Hepatocyte (in vitro differentiated cells): ENCODE measurements at places on chromosomes 13 and 19.
A peak's percentile ranks its signal among the peaks of the same experiment; 100 is the strongest.

GRCh38 chr19:1910177-1910576 lies 5.0 kb downstream of the ADAT3 start:
- peak overlapping the region; percentile 51 for H3K27ac ChIP-seq
- H3K4me1 ChIP-seq: peaks cover 15% of the 10 kb centered on the region
- no peak overlapping the region for H3K4me3 ChIP-seq
- no peaks in the 10 kb centered on the region for H3K36me3 ChIP-seq

GRCh38 chr19:46616631-46617322 lies 8.1 kb downstream of the PTGIR start:
- peak overlapping the region; percentile 31 for H3K27ac ChIP-seq
- H3K4me3 ChIP-seq: no peak overlapping the region
- no peaks in the 10 kb centered on the region for H3K27me3 ChIP-seq
- no peaks in the 10 kb centered on the region for H3K36me3 ChIP-seq
- peaks cover 13% of the 10 kb centered on the region for H3K4me1 ChIP-seq

GRCh38 chr13:43085545-43085944 lies 62.2 kb downstream of the DNAJC15 start:
- peak; percentile 32 for DNase-seq
- no peak overlapping the region for H3K4me3 ChIP-seq
- H3K27ac ChIP-seq: no peak overlapping the region
- H3K4me1 ChIP-seq: peaks cover 4% of the 10 kb centered on the region
- no peaks in the 10 kb centered on the region for H3K36me3 ChIP-seq

GRCh38 chr19:43711751-43712355 lies 4.0 kb upstream of the IRGC start:
- no peaks in the 10 kb centered on the region for H3K4me1 ChIP-seq
- H3K27ac ChIP-seq: no peak overlapping the region
- H3K36me3 ChIP-seq: no peaks in the 10 kb centered on the region
- no peaks in the 10 kb centered on the region for H3K27me3 ChIP-seq

- no peaks in the 10 kb centered on the region for H3K36me3 ChIP-seq
- DNase-seq: no peak
- H3K27me3 ChIP-seq: no peaks in the 10 kb centered on the region
- H3K4me3 ChIP-seq: no peak overlapping the region
These were observed 21.3 kb upstream of the VSTM2B start for GRCh38 chr19:29504454-29504853.

GRCh38 chr13:100552755-100553154 lies 35.8 kb downstream of the GGACT start:
- no peaks in the 10 kb centered on the region for H3K36me3 ChIP-seq
- no peak overlapping the region for H3K4me3 ChIP-seq
- no peak overlapping the region for H3K27ac ChIP-seq
- peaks cover 2% of the 10 kb centered on the region for H3K4me1 ChIP-seq
- H3K27me3 ChIP-seq: no peaks in the 10 kb centered on the region
- DNase-seq: no peak

GRCh38 chr13:74569251-74569650 lies 435.0 kb upstream of the KLF12 start:
- no peak overlapping the region for H3K27ac ChIP-seq
- no peak for DNase-seq
- no peaks in the 10 kb centered on the region for H3K4me1 ChIP-seq
- no peaks in the 10 kb centered on the region for H3K27me3 ChIP-seq

GRCh38 chr13:112873851-112874750 lies 94.9 kb upstream of the MCF2L start:
- H3K27me3 ChIP-seq: no peaks in the 10 kb centered on the region
- DNase-seq: peak; percentile 87
- no peak overlapping the region for H3K4me3 ChIP-seq
- H3K27ac ChIP-seq: no peak overlapping the region
- no peaks in the 10 kb centered on the region for H3K4me1 ChIP-seq

- no peak overlapping the region for H3K27ac ChIP-seq
- H3K4me3 ChIP-seq: no peak overlapping the region
- no peak for DNase-seq
- H3K27me3 ChIP-seq: no peaks in the 10 kb centered on the region
- no peaks in the 10 kb centered on the region for H3K36me3 ChIP-seq
These were observed 47.9 kb upstream of the ZNRF4 start for GRCh38 chr19:5407356-5407755.

- DNase-seq: no peak
- H3K27ac ChIP-seq: no peak overlapping the region
- H3K4me3 ChIP-seq: no peak overlapping the region
- peaks cover 12% of the 10 kb centered on the region for H3K4me1 ChIP-seq
- H3K27me3 ChIP-seq: no peaks in the 10 kb centered on the region
These were observed 83.0 kb downstream of the TSHZ3 start for GRCh38 chr19:31266196-31266595.

GRCh38 chr19:44807162-44807561 lies 1.7 kb upstream of the BCAM start:
- DNase-seq: peak; percentile 82
- no peak overlapping the region for H3K4me3 ChIP-seq
- H3K27me3 ChIP-seq: no peaks in the 10 kb centered on the region
- peaks cover 32% of the 10 kb centered on the region for H3K4me1 ChIP-seq

DNA sequence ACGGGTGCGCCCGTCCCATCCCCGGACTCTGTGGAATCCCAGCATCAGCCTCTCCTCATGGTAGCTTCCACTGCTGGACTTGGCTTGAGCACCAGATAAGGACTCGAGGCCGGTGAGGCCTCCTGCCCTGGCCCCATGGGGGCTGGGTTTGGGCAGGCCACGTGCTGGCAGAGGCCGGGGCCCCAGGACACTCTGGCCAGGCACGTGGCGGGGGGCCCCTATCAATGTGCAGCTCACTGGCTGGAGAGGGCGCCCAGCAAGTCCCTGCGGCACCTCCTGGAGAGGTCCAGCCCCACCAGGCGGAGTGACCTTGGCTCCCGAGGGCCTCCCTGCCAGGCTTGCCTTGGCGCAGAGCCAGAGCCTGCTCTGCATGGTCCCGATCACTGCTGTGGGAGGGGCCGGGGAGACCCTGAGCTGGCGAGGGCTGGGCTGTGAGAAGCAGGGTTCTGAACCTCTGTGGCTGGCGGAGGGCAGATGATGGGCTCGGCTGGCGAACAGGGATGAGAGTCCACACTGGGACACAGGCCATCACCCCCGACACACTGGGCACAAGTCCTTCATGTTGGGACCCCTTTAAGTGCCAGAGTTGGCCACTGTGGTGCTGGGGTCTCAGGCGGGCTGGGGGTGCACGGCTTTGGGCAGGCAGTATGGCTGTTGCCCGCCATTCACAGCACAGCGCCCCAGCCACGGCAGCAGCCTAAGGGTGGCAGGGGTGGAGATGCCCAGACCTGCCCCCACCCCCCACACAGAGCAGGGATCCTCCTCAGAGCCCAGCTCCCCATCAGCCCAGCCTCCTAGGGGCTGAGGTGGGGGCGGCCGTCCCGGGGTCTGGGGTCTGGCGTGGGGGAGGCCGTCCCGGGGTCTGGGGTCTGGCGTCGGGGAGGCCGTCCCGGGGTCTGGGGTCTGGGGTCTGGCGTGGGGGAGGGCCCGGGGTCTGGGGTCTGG lies 19.1 kb downstream of the CEBPG start:
- H3K4me1 ChIP-seq: peaks cover 59% of the 10 kb centered on the region
- peak; percentile 72 for DNase-seq
- no peak overlapping the region for H3K4me3 ChIP-seq
- H3K27me3 ChIP-seq: no peaks in the 10 kb centered on the region
- no peaks in the 10 kb centered on the region for H3K36me3 ChIP-seq
- peak overlapping the region; percentile 90 for H3K27ac ChIP-seq

GRCh38 chr19:28301463-28301862 lies 911.5 kb downstream of the UQCRFS1 start:
- H3K27me3 ChIP-seq: no peaks in the 10 kb centered on the region
- H3K27ac ChIP-seq: no peak overlapping the region
- H3K36me3 ChIP-seq: no peaks in the 10 kb centered on the region
- H3K4me3 ChIP-seq: no peak overlapping the region
- no peak for DNase-seq

GRCh38 chr13:75485286-75486062 lies 3.5 kb upstream of the TBC1D4 start:
- no peak for DNase-seq
- no peak overlapping the region for H3K4me3 ChIP-seq
- H3K27ac ChIP-seq: no peak overlapping the region
- H3K27me3 ChIP-seq: no peaks in the 10 kb centered on the region
- H3K4me1 ChIP-seq: no peaks in the 10 kb centered on the region
- no peaks in the 10 kb centered on the region for H3K36me3 ChIP-seq

- H3K4me1 ChIP-seq: no peaks in the 10 kb centered on the region
- no peak for DNase-seq
- H3K4me3 ChIP-seq: no peak overlapping the region
- no peaks in the 10 kb centered on the region for H3K27me3 ChIP-seq
These were observed 63.7 kb upstream of the NBEA start for GRCh38 chr13:34878329-34878728.

- peak overlapping the region; percentile 99 for H3K27ac ChIP-seq
- H3K27me3 ChIP-seq: no peaks in the 10 kb centered on the region
- peaks cover 32% of the 10 kb centered on the region for H3K4me1 ChIP-seq
- peaks cover 8% of the 10 kb centered on the region for H3K36me3 ChIP-seq
These were observed 6.8 kb upstream of the ECH1 start for GRCh38 chr19:38838208-38838985.

GRCh38 chr19:6694147-6694815 lies 24.3 kb upstream of the TNFSF14 start:
- no peak for DNase-seq
- H3K27ac ChIP-seq: no peak overlapping the region
- H3K36me3 ChIP-seq: no peaks in the 10 kb centered on the region

- H3K4me3 ChIP-seq: no peak overlapping the region
- no peaks in the 10 kb centered on the region for H3K4me1 ChIP-seq
- no peaks in the 10 kb centered on the region for H3K36me3 ChIP-seq
- H3K27ac ChIP-seq: no peak overlapping the region
- no peaks in the 10 kb centered on the region for H3K27me3 ChIP-seq
These were observed 645.9 kb downstream of the GPC5 start for GRCh38 chr13:92044351-92044750.

DNA sequence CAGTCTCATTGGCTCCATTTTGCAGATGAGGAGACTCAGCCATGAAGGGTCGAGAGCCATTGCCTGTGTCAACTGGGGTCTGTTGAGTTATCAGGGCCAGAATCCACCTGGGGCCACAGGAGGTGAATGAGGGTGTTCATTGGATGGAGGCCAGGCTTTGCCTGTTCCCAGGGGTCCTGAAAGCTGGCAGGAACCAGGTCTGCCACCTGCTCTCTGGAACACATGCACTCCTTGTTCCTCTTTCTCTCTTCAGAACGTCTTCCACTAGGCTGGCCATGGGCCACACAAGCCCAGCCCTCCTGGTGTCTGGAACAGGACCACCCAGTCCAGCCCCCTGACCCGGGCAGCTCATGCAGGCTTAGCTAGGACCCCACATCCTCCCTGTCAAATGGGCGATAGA lies 21.1 kb downstream of the PPP1R37 start:
- no peaks in the 10 kb centered on the region for H3K27me3 ChIP-seq
- no peak overlapping the region for H3K4me3 ChIP-seq
- peak overlapping the region; percentile 94 for H3K27ac ChIP-seq
- H3K4me1 ChIP-seq: peaks cover 30% of the 10 kb centered on the region
- no peak for DNase-seq

GRCh38 chr19:8663920-8664670 lies 33.7 kb downstream of the NFILZ start:
- no peak overlapping the region for H3K27ac ChIP-seq
- no peak overlapping the region for H3K4me3 ChIP-seq
- H3K27me3 ChIP-seq: no peaks in the 10 kb centered on the region
- no peaks in the 10 kb centered on the region for H3K4me1 ChIP-seq
- DNase-seq: no peak

GRCh38 chr13:37141011-37141410 lies 35.5 kb upstream of the CSNK1A1L start:
- no peak overlapping the region for H3K4me3 ChIP-seq
- no peaks in the 10 kb centered on the region for H3K27me3 ChIP-seq
- no peaks in the 10 kb centered on the region for H3K36me3 ChIP-seq
- DNase-seq: no peak

DNA sequence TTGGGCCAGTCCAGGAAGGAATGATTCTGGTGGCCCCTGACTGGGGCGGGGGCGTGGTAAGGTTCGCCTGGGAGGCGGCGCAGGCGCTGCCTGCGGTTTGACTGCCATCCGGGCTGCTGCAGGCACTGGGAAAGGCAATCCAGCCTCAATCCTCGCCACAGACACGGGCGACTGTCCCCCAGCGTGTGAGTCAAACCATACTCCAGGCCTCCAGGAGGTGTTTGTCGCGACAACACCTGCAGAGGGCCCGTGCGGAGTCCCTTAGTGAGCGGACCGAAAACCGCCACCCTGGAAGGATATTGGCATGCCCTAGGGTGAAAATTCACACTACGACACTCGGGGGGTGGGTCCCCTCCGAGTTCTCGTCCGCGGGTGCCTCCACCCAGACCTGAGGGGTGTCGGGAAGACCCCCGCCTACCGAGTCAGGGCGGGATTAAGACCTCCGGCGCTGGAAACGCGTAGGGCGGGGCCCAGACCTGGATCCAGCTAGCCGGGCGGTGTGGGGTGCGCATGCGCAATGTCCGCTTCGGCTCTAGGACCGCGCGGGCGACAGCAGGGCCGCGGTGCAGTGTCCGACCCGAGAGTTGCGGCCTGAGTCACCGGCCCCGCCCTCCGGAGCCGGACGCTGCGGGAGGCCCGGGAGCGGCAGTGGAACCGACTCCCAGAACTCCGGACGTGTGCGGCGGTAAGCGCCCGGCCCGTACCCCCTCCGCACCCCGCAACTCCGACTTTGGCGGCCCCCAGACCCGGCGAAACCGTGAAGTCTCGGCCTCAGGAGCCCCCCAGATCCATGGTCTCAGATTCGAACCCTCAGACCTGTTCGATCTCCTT lies at the start of gene CAPNS1:
Gene CAPNS1, plus strand, starts transcription at position 594 of the 831 bp plus-strand sequence. CDS start 946 bp downstream, outside the sequence.
- H3K27me3 ChIP-seq: no peaks in the 10 kb centered on the region
- peak; percentile 99 for DNase-seq
- H3K36me3 ChIP-seq: no peaks in the 10 kb centered on the region
- H3K27ac ChIP-seq: peak within 1 kb of the TSS; percentile 100
- peak within 1 kb of the TSS; percentile 98 for H3K4me3 ChIP-seq

DNA sequence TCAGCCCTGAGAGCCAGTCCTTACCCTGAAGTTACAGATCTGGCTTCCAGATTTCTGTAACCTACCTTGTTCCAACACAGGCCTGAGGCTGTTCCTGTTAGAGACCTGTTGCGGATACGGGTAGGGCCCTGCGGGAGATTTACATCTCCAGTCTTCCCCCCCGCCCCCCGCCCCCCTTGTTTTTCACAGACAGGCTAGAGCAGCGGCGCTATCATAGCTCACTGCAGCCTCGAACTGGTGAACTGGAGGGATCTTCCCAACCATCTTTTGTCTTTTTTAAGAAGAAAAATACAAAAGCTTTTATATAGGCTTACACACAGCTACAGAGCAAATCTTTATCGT lies 10.6 kb upstream of the CEACAM21 start:
- H3K27ac ChIP-seq: no peak overlapping the region
- H3K4me1 ChIP-seq: no peaks in the 10 kb centered on the region
- H3K4me3 ChIP-seq: no peak overlapping the region
- no peak for DNase-seq
- H3K27me3 ChIP-seq: peaks cover 3% of the 10 kb centered on the region

DNA sequence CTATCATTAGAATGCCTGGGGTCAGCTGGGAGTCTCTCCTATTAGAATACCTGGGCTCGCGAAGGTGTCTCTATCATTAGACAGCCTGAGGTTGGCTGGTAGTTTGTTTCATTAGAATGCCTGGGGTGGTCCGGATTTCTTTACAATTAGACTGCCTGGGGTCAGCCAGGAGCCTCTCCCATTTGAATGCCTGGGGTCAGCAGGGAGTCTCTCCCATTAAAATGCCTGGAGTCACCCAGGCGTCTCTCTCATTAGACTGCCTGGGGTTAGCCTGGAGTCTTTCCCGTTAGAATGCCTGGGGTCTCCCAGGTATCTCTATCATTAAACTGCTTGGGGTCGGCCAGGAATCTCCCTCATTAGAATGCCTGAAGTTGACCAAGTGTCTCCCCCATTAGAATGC lies 1458.3 kb downstream of the UQCRFS1 start:
- no peak overlapping the region for H3K27ac ChIP-seq
- no peak overlapping the region for H3K4me3 ChIP-seq
- H3K27me3 ChIP-seq: no peaks in the 10 kb centered on the region
- no peaks in the 10 kb centered on the region for H3K36me3 ChIP-seq
